H9 (cell line): ENCODE measurements at places on chromosomes 16 and 17.

- no peak overlapping the region for H3K27ac ChIP-seq
- no peaks in the 10 kb centered on the region for H3K36me3 ChIP-seq
- DNase-seq = no peak
- no peaks in the 10 kb centered on the region for H3K4me1 ChIP-seq
Observed at GRCh38 chr17:74599023-74599399, 6.9 kb upstream of the CD300LD start.

DNA sequence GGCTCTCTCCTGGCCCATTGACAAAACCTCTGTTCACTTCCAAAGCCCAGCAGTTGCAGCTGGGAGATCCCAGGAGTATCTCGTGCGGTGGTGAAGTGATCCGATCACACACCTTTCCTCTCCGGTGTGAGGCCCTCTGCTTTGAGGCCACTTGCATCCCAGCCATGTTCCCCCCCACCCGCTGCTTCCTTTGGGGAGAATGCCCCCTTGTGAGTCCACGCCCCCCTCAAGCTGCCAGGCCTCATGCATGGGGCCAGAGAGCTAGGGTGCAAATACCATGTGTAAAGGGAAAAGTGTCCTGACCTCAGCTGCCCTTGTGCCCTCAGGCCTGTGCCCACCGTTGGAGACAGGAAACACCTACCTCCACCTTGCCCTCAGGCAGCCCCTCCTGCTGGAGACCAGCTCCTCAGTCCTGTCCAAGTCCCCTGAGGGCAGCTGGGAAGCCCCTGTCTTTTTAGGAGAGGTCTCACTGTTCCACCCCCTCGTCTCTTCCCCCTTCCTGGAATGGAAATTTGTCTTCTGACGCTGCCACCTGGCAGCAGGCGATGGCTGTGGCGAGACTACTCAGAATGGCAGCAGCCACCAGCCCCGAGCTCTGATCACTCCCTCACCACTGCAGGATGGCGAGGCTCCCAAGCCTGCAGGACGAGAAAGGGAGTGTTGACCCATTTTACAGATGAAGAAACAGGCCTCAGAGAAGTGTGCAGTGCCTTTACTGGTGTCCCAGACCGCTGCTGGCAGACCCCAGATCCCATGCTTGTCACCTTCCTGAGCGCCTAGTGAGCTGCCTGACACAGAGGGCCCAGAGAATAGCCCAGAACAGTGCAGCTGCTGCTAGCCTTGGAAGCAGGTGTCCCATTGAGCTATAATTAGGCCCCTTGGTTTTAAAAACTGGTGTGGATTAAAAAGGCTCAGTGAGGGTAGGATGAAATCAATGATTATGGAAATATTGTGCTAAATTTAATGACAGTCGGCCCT is 120.6 kb upstream of the CACNG5 start:
- no peak overlapping the region for H3K27ac ChIP-seq
- H3K4me3 ChIP-seq = no peak overlapping the region
- DNase-seq = peak; percentile 48
- no peaks in the 10 kb centered on the region for H3K36me3 ChIP-seq

DNA sequence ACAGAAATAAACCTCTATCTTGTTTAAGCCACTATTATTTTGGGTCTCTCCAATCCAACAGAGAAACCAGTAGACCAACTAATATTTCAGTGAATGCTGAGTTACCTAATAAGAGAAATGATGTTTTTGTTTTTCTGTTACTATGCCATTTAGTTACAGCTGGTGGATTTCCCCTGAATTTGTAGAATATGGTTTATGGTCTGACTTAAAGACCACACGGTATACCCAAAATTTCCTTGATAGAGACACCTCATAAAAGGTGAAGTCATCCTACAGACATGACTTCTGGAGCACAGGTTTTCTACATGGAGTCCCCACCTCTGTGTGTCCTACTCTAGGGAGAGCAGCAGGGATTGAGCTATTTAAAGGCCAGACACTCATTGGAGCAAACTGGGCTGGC is 13.3 kb downstream of the PIK3R5 start:
- H3K27ac ChIP-seq = no peak overlapping the region
- no peaks in the 10 kb centered on the region for H3K27me3 ChIP-seq
- no peaks in the 10 kb centered on the region for H3K4me1 ChIP-seq
- H3K36me3 ChIP-seq = no peaks in the 10 kb centered on the region; the same call in 2 of the 3 replicates
- no peak for DNase-seq
- no peak overlapping the region for H3K4me3 ChIP-seq

DNA sequence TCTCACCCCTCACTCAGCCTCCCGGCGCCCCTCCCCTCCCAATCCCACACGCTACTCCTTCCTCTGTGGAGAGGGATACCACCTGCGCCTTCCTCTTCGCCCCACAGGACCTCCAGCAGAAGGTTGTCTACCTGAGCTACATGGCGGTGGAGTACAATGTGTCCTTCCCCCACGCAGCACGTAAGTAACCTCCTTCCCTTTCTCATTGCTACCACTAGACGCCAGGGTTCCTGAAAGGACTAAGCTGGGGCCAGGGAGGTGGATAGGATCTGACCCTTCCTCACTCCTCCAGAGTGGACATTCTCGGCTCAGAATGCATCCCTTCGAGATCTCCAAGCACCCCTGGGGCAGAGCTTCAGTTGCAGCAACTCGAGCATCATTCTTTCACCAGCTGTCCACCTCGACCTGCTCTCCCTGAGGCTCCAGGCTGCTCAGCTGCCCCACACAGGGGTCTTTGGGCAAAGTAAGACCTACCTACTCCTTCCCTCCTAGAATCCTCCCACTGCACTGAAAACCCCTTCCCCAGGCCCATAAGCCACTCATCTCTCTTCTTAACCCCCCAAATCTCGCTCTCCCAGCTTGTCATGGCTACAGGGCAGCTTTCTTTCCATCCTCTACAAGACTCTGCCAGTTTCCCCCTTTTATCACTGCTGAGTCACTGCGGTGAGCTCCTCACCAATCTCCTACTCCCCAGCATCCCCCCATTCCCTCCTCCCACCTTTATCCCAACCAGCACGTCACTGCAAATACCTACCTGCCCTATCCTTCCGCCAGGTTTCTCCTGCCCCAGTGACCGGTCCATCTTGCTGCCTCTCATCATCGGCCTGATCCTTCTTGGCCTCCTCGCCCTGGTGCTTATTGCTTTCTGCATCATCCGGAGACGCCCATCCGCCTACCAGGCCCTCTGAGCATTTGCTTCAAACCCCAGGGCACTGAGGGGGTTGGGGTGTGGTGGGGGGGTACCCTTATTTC is 1.5 kb downstream of the CD68 start:
- H3K4me1 ChIP-seq = no peaks in the 10 kb centered on the region
- peak overlapping the region; percentile 47 for H3K4me3 ChIP-seq
- no peak overlapping the region for H3K27ac ChIP-seq
- peaks cover 45% of the 10 kb centered on the region for H3K36me3 ChIP-seq
- peak; percentile 42 for DNase-seq
